ENCODE measurements at places on chromosomes 1 and 21. TPM values are rescaled to one million over a fixed set of nuclear protein-coding genes. Genes with fewer than 3 reads are reported as not detected.

DNA sequence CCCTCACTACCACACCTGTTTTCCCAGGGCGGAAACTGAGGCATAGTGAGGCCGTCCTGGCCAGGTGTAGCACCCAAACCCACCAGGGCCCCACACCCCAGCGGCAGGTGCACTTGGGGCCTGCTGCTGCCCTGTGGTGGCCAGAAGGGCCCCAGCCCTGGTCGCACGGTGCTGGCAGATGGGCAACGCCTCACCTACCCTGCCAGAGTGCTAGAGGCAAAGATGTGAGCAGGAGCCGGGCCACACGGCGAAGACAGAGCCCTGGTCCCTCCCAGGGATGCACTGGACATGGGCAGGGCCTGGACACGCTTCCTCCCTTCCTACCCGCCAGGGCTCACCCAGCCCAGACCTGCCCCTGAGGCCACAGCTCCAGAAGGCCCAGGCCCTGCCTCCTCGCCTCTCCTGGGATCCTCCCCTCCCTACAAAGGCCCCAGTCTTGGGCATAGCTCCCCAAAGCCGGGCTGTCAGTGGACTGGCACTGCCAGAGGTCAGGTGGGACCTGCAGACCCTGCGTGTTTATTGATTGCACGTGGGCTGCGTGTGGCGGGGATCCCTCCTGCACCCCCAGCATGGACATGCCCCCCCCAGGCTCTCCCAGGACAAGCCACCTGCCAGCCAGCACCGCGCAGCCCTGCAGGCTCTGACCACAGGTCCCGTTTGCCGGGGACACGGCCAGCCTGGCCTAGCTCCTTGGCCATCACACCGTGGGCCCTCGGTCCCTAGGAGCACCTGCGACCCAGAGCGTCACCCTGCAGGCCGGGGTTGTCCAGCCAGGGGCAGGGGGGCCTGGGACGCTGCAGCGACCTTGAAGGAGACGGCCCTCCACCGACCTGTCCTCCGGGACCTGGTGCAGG lies 44.1 kb downstream of the MEGF6 start:
- no peak for DNase-seq

GRCh38 chr1:76840278-76840677 lies 27.0 kb upstream of the ST6GALNAC5 start:
- no peak for DNase-seq

GRCh38 chr1:27598902-27599528 lies 4.9 kb downstream of the AHDC1 start:
- DNase-seq: no peak

Gene ARHGEF16
- 8.7 TPM for polyA plus RNA-seq

GRCh38 chr1:26697431-26697977 lies 1.7 kb downstream of the ARID1A start:
- DNase-seq: no peak

Gene ERMAP
- 25.4 TPM for polyA plus RNA-seq
